Activated T-helper 1 cell treated with anti-CD3 and anti-CD28 coated beads, Interleukin-12 subunit alpha, Interleukin-12 subunit beta, Interleukin-2, Interleukin-4 antibody, amounts not matched to agents 30 ng/mL and 10 ng/mL and 1 ng/mL, durations not matched to agents 14 hours and 24 hours and 36 hours (primary cell): ENCODE measurements at places on chromosomes 7 and 10. TPM values are rescaled to one million over a fixed set of nuclear protein-coding genes. Genes with fewer than 3 reads are reported as not detected.

- DNase-seq = no peak
These were observed 3.6 kb upstream of the ZEB1 start for GRCh38 chr10:31315453-31315852.

- no peak for DNase-seq
These were observed 25.8 kb upstream of the AMPH start for GRCh38 chr7:38656968-38657367.

DNA sequence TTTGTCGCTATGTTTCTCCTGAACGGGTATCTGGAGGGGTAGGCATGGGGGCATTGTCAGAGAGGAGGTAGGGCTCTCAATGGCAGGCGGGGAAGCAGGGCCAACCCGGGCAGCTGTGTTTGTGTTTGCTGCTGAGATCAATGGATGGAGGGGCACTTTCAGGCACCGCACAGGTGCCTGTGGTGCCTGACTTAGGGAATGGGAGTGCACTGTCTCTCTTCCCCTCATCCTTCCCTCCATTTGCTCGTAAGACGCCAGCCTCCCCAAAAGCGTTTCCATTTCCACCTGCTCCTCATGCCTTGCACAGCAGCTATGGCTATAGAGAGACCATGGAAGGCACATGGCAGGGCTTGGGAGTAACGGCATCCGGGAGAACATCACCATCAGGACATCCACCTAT lies 615.9 kb upstream of the FOXK1 start:
- DNase-seq = no peak

- DNase-seq = no peak
These were observed 176.5 kb upstream of the VWC2 start for GRCh38 chr7:49596701-49597491.

- no peak for DNase-seq
These were observed 1.5 kb upstream of the SFMBT2 start for GRCh38 chr10:7412237-7412927.

GRCh38 chr10:131352765-131353290 lies 41.3 kb upstream of the TCERG1L start:
- DNase-seq = no peak

- no peak for DNase-seq
These were observed 17.2 kb downstream of the MNX1 start for GRCh38 chr7:156993021-156993924.

- no peak for DNase-seq
These were observed 25.2 kb upstream of the BNIP3 start for GRCh38 chr10:132006966-132007365.

DNA sequence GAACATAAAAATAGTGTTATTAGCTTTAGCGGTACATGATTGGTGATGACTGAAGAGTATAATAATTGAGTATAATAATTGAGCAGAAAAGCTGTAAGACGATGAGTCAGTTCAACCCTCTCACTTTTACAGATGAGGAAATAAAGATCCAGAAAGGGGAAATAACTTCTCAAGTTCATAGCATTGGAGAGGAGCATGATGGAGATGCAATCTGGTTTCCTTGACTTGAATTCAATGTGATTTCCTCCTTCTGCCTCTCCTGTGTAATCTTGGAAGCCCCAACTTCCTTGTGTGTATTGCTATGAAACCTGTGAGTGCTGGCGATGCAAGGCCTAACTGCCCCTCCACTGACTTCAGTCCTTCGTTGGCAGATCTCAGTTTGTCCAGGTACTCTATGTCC lies 265.1 kb downstream of the LRMDA start:
- DNase-seq = no peak

Gene ZNF117
- total RNA-seq = 3.1 TPM in 2 replicates

Gene SPDYE1
- total RNA-seq = not detected in 2 replicates

Gene TBC1D12
- total RNA-seq = 0.73 and 0.86 TPM in 2 replicates
